Activated CD4-positive, alpha-beta T cell treated with anti-CD3 and anti-CD28 coated beads, Interleukin-2, amount 50 U/mL, for 24 hours (primary cell): ENCODE measurements at places on chromosomes 3 and 15.

GRCh38 chr3:95705786-95706418 lies 1108.5 kb upstream of the EPHA6 start:
- no peak for DNase-seq

GRCh38 chr3:128835096-128835495 lies 44.3 kb upstream of the ACAD9 start:
- DNase-seq, result no peak

DNA sequence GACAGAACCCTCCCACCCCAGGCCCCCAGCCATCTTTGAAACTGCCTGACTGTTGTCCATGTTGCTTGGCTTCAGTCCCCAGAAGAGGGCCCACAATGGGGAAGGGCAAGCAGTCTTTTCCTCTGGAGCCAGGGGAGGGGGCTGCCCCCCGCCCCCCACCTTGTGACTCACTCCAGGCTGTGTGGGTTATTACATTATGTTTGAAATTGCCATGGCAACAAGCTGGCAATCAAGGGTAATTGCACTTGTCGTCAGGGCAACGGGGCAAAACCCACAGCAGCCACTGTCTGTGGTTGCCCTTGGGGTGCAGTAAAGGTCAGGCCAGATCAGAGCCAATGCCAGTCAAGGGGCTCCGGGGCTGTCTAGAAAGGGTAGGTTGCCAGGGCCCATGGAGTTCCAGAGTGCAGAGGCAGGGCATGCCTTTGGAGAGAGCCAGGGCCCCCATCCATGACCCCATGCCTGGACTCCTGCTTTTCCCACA lies 3.1 kb upstream of the CAMKV start:
- no peak for DNase-seq

- DNase-seq, result no peak
Measured at GRCh38 chr3:120497818-120498217, 47.0 kb upstream of the FSTL1 start.

GRCh38 chr15:69478259-69478781 lies 25.7 kb downstream of the RPLP1 start:
- DNase-seq, result no peak

DNA sequence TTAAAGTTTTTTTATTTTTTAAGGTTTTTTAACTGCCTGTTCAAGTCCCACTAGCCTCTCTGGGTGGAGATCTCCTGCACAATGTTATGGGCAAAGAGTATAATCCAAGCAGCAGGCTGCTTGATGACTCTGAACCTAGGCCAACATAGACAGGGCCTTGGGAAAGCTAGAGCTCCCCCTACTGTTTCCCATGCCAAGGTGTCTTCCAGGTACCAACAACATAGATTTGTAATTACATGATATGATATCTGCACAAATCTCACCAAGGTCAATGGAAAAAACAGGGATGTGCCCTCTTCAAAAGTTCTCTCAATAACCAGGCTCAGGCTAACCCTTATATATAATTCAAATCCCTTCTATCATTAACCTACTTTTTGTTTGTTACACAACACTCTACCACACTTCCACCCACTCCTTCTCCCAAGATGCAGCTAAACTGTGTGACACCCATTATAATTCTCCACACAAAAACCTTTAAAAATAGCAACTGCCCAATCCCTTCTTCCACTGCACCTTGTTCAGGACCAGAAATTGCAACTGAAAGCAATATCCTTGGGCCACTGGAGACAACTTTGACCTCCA lies 43.8 kb downstream of the RBM15B start:
- DNase-seq, result no peak

DNA sequence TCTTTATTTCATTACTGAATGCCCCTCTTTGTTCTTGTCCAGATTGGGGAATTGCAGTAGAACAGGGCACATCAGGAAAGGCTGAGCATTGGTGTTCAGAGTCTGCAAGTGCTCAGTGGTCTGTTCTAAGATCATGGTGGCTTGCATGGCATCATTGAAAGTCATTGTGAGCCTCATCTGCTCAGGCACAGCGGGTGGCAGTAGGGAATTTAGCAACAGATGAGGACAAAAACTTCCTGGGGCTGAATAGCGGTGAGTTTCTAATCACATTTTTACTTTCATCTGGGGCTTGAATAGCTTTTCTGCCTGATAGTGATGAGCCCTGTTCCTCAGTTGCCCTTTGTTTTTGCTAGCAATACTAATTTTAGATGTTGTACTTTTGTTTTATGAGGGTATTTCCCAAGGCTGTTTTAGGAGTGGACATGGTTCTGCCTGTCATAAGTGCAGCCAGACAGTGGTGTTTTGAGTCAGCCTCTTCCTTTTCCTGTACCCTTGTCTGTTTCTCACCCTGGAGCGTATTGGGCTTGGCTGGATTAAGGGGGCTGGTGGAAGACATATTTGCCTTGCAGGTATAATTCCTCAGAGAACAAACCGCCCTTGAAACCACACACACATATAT lies 127.2 kb upstream of the IL12A start:
- no peak for DNase-seq

DNA sequence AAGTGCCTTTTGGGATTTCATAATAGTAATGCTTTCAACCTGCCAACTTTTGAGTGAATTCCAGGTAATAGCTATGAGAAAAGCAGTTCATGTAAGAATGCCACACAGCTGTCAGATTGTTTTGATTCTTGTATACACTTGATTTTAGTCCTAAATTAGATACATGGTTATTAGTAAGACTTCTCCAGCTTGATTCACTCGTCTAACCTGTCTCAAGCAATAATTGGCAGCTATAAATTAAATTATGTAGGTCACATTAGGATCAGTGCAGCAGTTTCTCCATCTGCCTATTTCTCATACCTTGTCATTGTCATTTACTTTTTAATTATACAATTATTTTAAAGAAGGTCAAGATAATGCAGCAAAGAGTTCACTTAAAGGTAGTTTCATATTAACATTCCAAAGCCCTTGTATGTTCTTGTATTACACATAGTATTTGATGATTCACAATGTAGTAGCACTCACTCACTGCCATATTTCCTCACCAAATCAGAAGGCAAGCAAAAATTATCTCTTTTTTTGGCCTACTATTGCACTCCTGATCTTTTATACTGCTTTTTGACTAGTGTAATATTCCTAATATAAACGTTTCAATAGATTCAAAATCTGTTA lies 10.9 kb upstream of the CRYBG3 start:
- no peak for DNase-seq

- DNase-seq, result no peak
Measured at GRCh38 chr3:89360156-89360555, 252.7 kb downstream of the EPHA3 start.

GRCh38 chr3:38643592-38643991 lies 5.9 kb downstream of the SCN5A start:
- DNase-seq, result no peak

DNA sequence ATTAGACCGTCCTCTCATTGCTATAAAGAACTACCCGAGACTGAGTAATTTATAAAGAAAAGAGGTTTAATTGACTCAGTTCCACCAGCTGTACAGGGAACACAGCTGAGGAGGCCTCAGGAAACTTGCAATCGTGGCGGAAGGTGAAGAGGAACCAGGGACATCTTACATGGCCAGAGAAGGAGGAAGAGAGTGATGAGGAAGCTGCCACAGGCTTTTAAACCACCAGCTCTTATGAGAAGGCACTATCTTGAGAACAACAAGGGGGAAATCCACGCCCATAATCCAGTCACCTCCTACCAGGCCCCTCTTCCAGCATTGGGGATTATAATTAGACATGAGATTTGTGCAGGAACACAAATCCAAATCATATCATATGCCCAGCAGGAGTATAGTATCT lies 138.5 kb downstream of the ALCAM start:
- DNase-seq, result no peak

- DNase-seq, result no peak
Measured at GRCh38 chr3:79766496-79767193, 1.2 kb downstream of the ROBO1 start.

- DNase-seq, result no peak
Measured at GRCh38 chr3:94513600-94513999, 450.7 kb downstream of the NSUN3 start.

DNA sequence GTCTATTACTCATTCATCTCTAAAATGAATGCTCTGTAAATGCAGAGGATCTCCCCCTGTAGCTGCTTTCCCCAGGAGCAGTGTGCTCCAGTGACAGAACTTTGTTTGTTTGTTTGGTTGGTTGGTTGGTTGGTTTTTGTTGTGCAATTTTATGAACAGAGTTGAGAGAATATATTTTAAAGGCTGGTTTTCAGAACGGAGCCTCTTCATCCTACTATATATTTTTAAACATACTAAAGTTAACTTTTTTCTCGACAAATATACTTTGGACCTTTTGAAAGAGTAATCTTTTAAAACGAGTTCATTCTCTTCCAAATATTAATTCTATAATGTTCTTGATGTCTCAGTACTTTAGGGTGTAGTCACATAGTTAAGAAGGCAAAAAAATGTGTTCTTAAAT lies 20.2 kb downstream of the RYR3 start:
- no peak for DNase-seq

- DNase-seq, result no peak
Measured at GRCh38 chr3:195250473-195251251, 20.3 kb downstream of the XXYLT1 start.

- DNase-seq, result no peak
Measured at GRCh38 chr15:84400017-84400740, 164.6 kb downstream of the GOLGA6L4 start.

- no peak for DNase-seq
Measured at GRCh38 chr3:23036728-23037127, 166.4 kb upstream of the UBE2E2 start.
